Ovary (tissue), 10 donors: ENCODE measurements at places on chromosomes 6 and 20. TPM values are rescaled to one million over a fixed set of nuclear protein-coding genes. Genes with fewer than 3 reads are reported as not detected.

Gene TMC2
- polyA plus RNA-seq = 0.07 TPM

DNA sequence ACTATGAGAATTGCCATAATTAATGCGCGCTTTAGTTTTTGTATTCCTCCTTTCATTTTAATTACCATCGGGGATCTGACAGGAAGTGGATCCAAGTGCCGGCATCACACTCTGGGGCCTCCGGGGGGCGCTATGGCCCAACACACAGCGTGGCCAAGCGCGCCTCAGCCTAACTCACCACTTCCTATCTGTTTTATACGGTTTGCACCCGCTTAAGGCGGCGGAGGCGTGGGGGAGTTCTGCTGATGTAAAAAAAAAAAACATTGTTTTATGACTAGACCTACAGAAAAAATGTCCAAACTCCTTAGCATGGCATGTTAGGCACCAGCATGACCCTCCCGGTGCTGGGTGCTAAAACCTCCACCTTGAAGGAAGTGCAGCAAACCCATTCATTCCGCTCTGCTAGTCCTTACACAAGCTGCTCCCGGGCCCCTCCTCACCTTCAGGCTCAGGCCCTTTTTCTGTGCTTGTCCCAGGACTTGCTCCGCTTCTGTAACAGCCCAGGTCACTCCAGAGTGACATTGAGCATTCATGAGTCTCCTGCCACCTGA lies 4.5 kb upstream of the EBF4 start:
- peak; percentile 49 for DNase-seq

DNA sequence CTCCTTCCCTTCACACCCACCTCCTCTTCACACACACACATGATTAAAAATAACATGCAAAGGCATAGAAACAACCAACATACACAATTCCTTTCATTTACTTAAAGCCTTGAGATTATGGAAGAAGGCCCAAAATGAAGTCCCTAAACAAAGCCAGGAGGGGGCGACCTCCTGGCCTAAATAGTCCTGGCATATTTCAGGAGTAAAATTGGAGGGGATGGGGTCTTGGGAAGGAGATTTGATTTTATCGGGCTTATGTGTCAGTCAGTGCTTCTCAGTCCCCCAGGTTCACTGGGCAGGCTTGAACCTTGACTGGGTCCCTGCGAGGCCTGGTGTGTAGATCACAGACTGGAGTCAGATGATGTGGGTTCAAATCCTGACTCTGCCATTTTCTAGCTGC lies 266.4 kb downstream of the SAMD5 start:
- no peak for DNase-seq

DNA sequence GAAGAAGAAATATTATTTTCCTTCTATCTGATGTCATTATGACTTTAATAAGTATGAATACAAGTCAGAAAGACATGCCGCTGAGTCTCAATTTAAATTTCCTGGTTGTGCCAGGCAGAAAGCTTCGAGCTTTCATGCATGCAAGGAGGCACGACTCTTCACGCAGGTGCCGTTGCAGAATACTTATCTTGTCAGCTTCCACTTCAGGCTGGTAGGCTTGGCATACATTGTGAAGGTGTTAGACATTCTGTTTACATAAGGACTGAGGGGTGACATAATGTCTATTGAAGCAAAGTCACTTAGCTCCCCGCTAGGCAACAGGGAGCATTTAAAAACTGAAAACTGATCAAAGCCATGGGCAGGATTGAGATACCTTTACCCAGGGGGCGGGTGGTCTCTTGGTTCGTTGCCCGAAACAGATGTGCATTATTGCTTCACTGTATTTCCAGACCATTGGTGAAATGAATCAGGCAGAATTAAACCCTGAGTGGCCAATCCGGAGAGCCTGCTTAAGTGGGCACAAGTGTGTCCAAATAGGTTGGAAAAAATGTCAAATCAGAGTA lies 16.4 kb downstream of the BMP6 start:
- no peak for DNase-seq

GRCh38 chr6:148250975-148251685 lies 91.5 kb upstream of the SASH1 start:
- DNase-seq = no peak

Gene MAK
- 0.06 TPM for polyA plus RNA-seq
